ENCODE measurements at places on chromosomes 6 and 20.

GRCh38 chr6:137975188-137975940, 108.3 kb downstream of the TNFAIP3 start:
- DNase-seq: no peak

DNA sequence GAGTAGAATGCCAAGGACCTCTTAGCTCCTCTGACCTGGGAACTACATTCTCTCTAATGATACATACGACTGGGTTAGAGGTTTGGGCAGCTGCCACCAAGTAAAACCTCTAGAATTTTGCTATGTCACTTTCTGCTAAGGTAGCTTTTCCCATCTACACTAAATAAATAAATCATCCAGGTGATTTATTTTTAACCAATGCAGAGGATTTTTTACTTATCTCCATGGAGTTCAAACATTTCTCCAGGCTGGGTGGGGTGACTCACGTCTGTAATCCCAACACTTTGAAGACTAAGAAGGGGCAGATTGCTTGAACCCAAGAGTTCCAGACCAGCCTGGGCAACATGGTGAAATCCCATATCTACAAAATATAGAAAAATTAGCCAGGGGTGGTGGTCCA, 27.1 kb downstream of the HNF4A start:
- DNase-seq: no peak

GRCh38 chr6:148757944-148758480, 11.2 kb downstream of the UST start:
- DNase-seq: no peak

DNA sequence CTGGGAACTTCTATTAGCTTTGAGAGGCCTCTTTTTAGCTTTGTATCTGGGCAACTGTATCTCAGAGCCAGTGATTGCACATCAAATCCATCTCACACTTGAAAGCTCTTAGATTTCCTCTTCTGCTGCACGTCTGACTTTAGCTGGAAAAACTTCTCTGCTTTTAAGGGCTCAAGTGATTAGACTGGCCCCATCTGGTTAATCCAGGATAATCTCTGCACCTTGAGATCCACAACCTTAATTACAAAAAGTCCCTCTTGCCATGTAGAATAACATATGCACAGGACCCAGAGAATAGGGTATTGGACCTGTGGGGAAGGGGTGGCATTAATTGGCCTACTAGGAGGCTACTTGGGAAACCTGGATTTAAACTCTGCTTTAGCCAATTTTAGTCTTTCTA, 24.2 kb downstream of the KLHL31 start:
- DNase-seq: no peak

DNA sequence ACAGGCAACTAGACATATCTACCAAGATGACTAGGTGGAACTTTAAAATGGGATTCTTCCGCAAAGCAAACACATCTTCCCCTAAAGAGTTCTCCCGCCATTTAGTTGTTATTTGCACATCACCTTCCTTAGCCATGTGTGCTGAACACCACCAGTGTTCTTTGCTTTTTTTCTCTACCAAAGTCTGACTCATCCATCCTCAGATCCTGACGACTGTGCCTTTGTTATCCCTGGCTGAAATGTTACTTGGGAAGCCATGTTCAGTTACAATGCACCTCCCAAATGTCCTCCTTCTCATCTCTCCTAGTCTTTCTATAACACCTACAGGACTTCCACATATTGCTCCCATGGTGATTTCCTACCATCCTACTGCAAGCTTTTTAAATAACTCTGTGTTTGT, 593.5 kb upstream of the ARID1B start:
- DNase-seq: no peak

- no peak for DNase-seq
Observed at GRCh38 chr6:36683145-36683655, 4.7 kb downstream of the CDKN1A start.

- no peak for DNase-seq
Observed at GRCh38 chr6:47308198-47308517, 1.5 kb downstream of the TNFRSF21 start.

- no peak for DNase-seq
Observed at GRCh38 chr6:142642651-142643050, 302.3 kb downstream of the HIVEP2 start.

DNA sequence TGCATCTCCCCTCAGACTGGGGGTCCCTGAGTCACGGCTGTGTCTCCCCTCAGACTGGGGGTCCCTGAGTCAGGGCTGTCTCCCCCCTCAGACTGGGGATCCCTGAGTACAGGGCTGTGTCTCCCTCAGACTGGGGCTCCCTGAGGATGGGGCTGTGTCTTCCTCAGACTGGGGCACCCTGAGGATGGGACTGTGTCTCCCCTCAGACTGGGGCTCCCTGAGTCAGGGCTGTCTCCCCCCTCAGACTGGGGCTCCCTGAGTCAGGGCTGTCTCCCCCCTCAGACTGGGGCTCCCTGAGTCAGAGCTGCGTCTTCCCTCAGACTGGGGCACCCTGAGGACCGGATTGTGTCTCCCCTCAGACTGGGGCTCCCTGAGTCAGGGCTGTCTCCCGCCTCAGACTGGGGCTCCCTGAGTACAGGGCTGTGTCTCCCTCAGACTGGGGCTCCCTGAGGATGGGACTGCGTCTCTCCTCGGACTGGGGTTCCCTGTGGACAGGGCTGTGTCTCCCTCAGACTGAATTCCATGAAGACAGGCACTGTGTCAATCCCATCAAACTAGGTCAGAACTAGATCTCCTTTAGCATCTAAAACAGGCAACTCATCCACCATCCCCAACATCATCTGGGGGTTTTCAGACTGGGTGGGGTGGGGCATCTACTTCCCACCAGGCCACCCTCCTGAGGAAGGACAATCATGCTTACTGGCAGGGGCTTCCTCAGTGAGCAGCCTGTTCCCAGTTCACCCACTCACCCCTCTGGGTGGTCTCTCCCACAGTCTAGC, 60.7 kb downstream of the MRPL14 start:
- no peak for DNase-seq

- no peak for DNase-seq
Observed at GRCh38 chr20:43194137-43194536, 4.4 kb upstream of the PTPRT start.

DNA sequence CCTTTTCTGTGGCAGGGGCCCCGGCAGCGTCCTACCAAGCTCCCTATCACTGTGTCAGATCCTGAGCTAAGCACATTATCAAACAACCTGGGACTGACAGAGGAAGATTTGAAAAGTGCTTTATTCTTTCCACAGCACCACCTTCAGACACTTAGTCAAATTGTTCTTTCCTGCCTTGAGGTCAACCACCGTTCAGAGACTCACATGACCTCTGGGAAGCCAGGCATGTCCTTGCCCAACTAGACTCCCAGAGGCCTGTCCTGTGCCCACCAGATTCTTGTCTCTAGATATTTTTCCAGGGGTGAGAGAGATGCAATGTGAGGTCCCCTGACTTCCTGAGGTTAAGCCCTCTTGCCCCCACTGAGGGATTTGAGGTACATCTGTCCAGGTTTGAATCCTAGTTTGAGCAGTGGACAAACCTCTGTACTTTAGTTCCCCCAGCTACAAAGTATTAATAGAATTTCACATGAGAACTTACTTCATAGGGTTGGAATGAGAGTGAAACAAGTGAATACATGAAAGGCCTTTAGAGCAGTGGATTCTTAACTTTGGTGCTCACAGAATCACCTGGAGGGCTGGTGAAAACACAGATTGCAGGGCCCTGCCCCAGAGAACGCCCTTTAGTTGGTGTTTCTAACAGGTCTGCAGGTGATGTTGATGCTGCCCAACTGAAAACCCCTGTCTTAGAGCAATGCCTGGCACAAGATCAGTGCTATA, 179.8 kb downstream of the CLIC5 start:
- no peak for DNase-seq

GRCh38 chr20:25024171-25024570, 31.6 kb upstream of the APMAP start:
- no peak for DNase-seq

DNA sequence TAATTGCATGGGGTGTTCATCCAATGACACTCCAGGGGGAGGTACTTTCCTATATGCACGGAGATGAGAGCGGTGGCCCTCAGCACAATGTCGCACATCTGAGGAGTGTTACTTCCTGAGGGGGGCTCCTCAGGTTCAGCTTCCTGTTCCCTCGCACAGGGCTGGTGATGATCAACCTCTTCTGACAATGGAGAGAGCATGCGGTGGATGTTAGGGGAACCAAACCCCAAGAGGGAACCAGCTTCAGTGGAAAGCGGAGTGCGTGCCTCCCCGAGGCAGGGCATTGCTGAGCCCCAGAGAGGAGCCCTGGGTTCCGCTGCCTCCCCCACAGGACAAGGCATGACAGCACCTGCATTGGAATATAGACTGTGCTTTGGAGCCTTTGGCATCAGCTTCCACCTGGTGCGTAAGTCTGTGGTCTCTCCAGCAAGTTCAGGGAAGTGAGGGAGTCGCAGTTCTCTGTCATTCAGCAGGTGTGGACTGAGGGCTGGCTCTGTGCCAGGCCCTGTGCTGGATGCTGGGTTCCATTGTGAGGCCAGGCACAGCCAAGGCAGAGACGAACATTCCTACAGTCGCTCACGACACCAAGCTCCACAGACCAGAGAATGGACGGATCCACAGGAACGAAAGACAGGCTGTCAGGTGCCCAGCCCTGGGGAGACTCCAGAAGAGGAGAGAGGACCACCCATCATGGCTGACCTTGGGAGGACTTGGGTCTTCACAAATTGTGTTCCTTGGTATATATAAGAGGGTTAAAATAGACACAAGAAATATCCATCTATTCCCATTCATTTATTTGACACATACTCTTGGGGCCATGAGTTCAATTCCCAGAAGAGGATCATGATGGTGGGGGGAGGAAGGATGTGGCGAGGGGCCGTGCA, 3.9 kb upstream of the ZNF831 start:
- DNase-seq: peak; percentile 87

DNA sequence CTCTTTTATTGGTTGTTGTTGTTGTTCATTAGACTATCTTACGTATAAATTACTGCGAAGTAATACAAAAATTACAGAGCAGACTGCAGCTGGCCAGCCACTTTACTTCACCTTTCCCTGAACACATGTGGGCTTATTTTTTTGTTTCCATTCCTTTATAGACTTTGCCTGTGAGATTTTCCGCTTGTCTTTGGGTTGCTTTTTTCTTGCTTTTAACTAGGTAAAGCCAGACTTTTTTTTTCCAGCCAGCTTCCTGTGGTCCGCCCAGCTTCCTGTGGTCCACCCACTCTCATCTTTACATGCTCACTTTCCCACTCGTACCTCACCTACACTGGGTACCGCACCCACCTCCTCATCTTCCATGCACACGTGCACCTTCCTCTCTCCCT, 79.0 kb downstream of the IPCEF1 start:
- no peak for DNase-seq

- DNase-seq: no peak
Observed at GRCh38 chr6:131042664-131043063, 20.4 kb downstream of the EPB41L2 start.

- DNase-seq: no peak
Observed at GRCh38 chr20:63574156-63574828, at the start of gene HELZ2. Gene HELZ2, minus strand, starts transcription at chr20:63574239. Its CDS starts 1,854 bp downstream, at chr20:63572385.

- no peak for DNase-seq
Observed at GRCh38 chr6:87274660-87275274, 47.6 kb upstream of the SMIM8 start.

- DNase-seq: no peak
Observed at GRCh38 chr6:123316733-123317323, 319.9 kb downstream of the TRDN start.

- DNase-seq: no peak
Observed at GRCh38 chr6:158686311-158686710, 36.5 kb downstream of the SYTL3 start.

GRCh38 chr6:24802271-24803059, 3.7 kb upstream of the ARMH2 start:
- DNase-seq: no peak

DNA sequence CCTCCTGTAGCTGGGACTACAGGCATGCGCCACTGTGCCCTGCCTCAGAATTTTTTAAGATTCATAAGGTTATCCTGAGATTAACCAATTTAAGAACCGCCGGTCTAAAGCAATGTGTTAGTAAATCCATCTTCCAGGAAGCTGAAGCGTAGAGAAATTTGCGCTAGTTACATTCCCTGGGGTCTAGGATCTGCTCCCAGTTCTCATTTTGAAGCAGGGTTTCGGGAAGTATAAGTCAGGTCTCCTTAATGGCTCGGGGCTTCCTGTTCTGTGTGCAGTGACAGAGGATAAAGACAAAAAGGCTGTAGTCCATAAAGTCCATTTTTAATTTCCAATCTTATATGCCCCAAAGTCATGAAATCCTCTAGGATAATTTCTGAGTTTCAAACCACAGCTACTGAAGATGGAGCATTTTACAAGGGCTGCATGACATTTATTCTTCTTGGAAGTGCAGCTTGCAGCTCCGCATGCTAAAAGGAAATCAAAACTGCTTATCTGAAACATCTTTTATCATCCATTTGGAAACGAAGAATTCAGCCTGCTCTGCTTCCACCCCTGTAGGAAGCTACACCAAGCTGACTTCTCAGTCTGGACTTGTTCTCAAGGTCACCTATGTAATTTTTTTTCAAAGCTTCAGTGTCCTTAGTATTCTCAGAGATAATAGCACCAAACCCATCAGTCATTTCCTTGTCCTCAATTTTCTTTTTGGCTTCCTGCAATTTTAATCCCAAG, 326.1 kb downstream of the PRL start:
- no peak for DNase-seq

DNA sequence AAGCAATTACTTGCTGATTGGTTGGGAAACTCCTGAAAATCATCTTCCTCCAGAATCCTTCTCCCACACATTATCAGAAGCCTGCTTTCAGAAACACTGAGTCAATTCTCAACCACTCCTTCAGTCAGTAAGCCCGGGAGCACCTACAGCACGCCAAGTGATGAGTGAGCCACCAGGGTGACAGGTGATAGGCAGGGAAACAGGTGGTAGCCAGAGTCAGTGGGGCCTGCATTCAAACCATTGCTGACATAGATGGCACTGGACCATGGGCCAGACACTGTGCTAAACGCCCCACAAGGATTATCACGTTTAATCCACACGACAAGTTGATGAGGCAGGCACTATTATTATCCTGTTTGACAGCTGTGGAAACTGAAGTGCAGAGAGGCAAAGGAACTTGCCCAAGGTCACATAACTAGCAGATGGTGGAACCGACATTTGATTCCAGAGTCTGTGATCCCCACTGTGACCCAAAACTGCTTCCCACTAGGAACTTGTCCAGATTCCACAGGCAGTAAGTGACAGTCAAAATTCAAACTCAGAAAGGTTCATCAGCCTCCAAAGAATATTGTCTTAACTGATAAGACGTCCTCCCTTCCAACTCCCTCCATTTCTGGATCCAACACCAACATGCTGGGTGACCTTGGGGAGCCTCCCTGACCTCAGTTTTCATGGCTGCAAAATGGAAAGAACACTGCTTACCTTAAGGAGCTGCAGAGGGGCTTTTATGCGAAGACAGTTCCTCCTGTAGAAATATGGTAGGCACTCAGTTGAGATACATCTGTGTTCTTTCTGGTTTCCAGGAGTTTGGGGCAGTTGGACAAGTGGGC, 23.9 kb upstream of the TOP1 start:
- no peak for DNase-seq

- peak; percentile 81 for DNase-seq
Observed at GRCh38 chr20:4800676-4801449, 79.2 kb downstream of the PRND start.

- DNase-seq: no peak
Observed at GRCh38 chr6:164750128-164750527, 559.3 kb downstream of the C6orf118 start.

GRCh38 chr20:54335299-54335698, 127.4 kb downstream of the PFDN4 start:
- no peak for DNase-seq

All from vagina (tissue), 2 donors.